Ovary (tissue), 10 donors: ENCODE measurements at places on chromosomes 7 and 10.

DNA sequence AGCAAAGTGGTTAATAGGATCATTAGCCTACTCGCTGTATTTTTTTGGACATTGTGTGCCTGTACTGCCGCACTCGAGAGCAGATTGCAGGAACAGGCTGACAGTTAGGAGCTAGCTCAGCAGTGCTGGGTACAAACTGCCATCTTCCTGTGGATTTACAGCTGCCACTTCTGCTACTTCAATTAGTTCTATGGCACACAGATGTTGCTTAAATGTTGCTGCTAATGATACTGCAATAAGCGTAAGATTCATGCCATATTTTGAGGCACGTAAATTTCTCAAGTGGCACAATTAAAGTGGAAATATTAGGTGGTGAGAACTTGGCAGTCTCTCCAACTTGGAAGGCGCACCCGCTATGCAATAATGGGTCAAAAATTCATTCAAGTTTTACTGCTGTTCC lies 171.9 kb downstream of the EBF3 start:
- DNase-seq = no peak

DNA sequence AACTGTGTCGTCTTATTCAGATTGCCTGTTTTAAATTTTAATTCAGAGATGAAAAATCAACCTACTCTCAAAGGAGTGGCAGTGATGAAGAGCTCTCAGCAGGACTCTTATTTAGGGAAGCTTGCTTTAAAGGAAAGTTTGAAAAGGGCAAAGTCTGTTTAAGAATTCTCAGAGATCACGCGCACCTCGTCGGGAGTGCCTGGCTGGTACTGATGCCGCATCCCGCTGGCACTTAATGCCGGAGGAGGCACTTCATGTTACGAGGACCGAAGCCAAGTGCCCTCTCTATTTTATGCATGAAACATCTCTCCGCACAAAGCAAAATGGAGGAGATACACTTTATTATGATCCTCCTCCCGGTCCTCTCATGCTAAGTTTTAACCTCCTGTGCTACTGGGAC lies 71.1 kb upstream of the INSYN2A start:
- no peak for DNase-seq

GRCh38 chr10:22133749-22134624 lies 83.8 kb downstream of the EBLN1 start:
- DNase-seq = no peak

- DNase-seq = no peak
Measured at GRCh38 chr10:49175587-49176309, 12.4 kb downstream of the TMEM273 start.

DNA sequence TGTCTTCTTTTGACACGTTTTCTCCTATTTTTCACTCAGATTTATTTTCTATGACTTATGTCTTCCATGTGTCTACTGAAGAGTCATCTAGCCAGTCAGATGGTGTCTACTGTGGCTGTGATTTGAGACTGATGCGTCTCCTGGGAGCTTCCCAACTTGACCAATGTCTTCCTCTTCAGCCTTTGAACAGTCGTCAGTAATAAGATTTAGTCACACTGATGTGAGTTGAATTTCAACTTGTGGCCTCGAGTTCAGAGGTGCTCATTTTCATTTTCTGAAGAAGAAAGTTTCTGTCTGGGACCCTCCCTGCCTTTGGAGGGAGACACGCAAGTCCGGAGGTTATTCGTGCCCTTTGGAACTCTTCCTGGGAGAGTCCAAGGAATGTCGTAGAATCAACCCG lies 221.9 kb upstream of the INHBA start:
- DNase-seq = no peak

- DNase-seq = no peak
Measured at GRCh38 chr10:80268266-80268665, 21.2 kb downstream of the MAT1A start.

DNA sequence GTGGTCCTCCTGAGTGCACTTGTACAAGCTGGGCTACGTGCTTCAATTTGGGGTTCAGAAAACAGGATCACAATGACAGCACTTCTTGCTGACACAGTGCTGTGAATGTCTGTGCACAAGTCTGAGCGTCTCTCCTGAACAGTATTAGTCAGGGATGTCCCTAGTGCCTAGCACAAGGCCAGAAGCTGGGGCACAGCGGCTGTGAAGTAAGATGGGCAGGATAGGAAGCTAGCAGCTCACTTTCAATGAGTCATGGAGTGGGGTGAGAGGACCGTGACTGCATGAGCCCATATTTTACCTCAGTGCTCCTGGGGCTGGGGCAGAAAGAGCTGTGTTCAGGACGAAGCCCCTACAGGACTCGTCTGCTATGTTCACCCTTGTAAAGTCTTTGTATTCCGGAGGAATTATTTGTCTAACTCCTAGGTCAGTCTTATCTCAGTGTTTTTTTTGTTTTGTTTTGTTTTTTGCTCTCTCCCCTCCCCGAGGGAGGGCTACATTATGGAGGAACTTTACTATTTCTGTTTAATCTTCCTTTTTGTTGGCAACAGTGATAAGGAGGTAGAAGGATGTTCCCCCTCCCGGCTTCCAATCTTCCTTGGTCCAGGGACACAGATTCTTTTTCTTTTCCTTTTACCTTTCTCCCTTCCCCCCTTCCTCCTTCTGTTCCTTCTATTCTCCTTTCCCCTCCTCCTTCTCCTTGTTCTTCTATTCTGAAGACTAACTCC lies 2.8 kb upstream of the LRMDA start:
- peak; percentile 45 for DNase-seq

- DNase-seq = no peak
Measured at GRCh38 chr10:103745341-103746247, 109.8 kb downstream of the SH3PXD2A start.

DNA sequence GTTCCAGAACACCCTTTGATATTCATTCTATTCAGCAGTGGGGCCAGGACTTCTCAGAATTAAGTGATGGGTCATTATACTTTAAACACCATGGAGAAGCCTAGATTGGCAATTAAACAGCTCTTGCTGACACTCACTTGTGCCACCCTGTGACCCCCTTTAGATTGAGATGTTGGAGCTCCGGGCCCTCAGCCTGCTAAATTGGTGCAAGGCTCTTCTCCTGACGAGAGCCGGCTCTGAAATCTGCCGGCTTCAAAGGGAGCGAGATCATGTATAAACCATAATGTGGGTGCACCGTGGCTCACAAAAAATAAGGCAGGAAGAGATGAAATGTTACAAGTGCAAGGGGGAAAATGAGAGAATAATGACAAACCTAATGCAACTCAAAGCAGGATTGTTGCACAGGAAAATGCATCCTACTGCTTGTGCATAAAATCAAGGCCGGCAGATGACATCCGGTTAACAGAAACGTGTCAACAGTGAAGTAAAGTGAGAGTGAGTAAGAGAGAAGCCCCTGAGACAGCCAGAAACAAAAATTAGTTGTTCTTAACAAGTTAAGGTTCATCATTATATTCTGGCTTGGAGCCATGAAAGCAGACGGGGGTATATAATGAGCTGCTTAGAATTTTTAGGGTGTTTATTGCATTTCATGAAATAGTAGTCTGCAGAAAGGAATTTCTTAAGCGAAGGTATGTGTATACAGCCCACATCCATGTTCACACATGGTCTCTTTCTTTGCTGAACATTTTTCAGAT lies 198.2 kb downstream of the TCF7L2 start:
- no peak for DNase-seq

- DNase-seq = no peak
Measured at GRCh38 chr7:99562832-99563231, 4.4 kb downstream of the ZNF655 start.

DNA sequence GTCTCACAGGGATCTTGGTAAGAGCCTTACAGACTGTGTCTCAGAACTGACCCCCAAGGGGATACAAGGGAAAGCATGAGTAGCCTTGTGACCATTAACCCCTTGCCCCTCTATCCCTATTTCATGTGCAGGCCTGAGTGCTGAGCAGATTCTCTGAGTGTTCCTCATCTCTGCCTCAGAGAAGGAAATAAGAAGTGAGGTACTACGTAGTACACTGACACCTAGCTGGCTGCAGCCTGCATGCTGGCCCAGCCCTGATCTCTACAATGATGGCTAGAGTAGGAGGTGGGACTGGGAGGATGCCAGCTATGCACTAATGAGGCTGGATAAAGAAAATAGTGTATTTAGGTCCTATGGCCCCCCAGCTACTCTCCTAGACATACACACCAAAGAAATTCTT lies 174.9 kb upstream of the HPS1 start:
- no peak for DNase-seq

DNA sequence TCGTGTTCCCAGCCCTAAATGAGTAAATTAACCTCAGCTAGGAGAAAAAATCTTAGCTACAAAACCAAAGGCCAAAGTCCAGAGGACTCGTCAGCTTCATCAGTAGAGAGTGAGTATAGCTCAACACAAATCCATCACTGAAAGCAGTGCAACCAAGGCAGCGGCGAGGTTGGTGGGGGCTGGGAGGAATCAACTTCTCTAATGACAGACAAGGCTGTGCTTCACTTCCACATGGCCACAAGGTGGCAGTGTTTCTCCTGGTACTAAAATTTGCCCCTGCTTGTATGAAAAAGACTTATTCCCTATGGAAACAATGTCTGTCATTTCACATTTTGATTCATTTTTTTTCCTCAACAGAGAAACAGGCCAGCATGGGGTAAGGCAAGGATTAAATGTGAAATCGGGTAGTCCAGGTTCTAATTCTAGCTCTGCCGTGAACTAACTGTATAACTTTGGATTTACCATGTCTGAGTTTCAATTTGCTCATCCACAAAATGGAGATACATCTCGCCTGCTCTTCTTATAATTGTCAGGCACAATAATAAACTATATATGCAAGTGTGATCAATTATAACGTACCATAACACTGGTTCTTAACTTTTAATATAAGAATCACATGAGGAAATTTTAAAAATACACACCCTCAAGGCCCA lies 39.3 kb downstream of the FAS start:
- peak; percentile 74 for DNase-seq

GRCh38 chr7:47045207-47046051 lies 536.5 kb downstream of the TNS3 start:
- DNase-seq = no peak

- no peak for DNase-seq
Measured at GRCh38 chr7:79529881-79530235, 76.4 kb upstream of the MAGI2 start.

- DNase-seq = no peak
Measured at GRCh38 chr10:98963608-98964007, 272.0 kb downstream of the HPSE2 start.

DNA sequence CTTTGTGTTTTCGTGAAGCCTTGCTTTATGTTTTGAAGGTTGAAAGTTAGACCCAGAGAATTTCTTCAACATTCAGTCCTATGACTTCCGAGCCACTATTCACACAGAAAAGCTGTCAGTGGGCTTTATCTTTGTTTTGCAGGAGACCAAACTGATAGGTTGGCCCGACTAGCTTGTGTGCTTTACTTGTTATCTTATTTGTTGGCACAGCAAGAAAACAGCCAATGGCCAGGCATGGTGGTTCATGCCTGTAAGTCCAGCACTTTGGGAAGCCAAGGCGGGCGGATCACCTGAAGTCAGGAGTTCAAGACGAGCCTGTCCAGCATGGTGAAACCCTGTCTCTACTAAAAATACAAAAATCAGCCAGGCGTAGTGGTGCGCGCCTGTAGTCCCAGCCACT lies 16.0 kb upstream of the GDI2 start:
- no peak for DNase-seq

DNA sequence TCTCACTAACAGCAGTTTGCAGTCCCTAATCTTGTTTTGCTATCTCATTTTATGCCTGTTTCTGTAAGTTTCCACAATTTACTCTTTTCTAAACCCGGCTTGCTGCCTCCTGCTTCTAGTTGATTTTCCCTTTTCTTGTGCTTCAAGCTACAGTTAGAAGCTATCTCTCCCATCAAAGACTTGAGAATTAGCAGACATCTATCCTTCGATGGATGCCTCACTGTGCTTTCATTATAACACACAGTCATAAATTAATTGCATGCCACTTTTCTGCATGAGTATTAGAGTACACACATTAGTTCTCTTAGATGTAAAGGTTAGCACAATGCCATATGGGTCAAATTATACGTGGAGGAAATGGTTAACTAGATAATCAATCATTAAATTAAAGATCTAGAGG lies 48.7 kb downstream of the SEMA3A start:
- no peak for DNase-seq
